ENCODE measurements at places on chromosomes 16 and 17.

DNA sequence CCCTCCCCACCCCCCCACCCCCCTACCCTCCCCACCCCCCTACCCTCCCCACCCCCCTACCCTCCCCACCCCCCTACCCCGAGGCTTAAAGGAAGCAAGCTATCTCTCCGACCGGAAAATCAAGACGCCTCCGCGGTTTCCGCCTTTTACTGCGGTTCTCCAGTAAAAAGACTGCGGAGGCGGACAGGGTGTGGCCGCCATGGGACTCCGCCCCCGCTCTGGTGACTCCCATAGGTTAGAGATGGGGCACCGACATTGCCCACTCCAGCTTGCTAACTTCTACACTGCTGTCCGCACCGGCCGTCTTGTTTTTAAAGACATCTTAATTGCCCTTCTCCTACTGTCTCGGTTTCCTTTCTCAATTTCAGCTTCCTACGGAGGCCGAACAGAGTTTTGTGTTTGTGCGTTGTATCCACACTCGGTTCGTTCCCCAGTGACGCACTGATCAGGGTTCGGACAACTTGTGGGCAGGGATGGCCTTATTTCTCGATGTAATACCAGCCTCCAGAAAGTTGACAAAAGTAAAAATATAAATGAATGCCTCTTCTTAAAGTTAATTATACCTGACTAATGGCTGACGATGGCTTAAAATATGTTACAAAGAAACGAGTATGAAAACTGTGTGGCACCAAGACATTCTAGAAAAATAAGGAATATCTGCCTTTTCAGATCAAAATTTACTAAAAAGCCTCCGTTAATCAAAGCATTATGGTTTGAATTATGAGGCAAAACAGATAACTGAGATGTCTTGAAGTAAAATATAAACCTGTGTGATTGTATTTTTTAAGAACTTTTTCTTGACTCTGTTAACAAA, 1.1 kb upstream of the ZNF200 start:
- peak; percentile 35 for DNase-seq

DNA sequence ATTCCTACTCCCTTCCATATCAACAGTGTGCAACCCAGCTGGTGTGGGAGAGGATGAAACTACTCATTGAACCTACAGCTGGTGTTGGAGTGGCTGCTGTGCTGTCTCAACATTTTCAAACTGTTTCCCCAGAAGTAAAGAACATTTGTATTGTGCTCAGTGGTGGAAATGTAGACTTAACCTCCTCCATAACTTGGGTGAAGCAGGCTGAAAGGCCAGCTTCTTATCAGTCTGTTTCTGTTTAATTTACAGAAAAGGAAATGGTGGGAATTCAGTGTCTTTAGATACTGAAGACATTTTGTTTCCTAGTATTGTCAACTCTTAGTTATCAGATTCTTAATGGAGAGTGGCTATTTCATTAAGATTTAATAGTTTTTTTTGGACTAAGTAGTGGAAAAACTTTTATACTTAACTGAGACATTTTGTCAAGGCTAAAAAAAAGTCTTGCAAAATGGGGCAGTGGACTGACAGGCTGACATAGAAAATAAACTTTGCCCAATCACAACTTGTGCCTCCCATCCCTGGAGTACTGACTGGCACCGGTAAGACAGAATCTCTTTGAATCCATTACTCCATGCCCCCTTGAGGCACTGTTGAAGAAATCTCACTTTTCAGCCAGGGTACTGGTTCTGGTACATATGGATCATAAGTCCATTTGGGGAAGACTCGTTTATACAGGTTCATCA, 12.5 kb downstream of the TSR1 start:
- no peak for DNase-seq

DNA sequence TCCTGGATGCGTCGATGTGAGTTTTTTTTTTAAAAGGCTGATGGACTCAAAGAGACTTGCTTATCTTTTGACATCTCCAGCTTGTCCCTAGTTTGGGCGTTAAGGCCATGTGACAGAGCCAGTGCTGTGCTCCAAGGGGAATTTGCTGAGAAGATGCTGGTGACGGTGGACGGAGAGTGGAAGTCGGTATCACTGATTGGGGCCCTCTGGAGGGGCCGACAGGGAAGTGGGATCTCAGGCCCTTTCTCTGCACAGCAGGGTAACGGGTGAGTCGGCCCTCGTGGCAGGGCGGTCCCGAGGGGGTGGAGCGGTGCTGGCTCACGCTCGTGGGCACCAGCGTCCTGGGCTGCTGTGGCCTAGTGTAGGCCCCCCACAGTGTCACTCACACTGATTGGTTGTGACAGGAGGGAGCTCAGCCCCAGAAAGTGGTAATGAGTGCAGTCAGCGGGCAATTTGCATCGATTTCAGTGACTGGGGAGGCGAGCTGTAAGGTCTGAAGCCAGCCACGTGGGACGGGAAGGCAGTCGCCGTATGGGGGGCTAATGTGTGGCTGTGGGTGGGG, 91.3 kb downstream of the TBC1D16 start:
- no peak for DNase-seq

DNA sequence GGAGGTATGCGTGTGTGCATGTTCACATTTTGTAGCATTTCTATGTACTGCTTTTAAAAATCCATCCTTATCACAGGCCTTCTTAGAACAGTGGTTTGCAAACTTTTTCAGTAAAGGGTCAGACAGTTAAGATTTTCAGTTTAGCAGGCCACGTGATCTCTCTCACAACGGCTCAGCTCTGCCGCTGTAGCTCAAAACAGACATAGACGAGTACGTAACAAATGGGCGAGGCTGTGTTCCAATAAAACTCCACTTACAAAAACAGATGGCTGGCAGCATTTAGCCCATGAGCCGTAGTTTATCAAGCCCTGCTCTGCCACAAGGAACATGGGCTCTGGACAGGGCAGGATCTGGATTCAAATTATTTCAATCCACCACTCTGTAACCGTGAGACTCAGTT, 141.8 kb downstream of the XYLT1 start:
- peak; percentile 69 for DNase-seq

DNA sequence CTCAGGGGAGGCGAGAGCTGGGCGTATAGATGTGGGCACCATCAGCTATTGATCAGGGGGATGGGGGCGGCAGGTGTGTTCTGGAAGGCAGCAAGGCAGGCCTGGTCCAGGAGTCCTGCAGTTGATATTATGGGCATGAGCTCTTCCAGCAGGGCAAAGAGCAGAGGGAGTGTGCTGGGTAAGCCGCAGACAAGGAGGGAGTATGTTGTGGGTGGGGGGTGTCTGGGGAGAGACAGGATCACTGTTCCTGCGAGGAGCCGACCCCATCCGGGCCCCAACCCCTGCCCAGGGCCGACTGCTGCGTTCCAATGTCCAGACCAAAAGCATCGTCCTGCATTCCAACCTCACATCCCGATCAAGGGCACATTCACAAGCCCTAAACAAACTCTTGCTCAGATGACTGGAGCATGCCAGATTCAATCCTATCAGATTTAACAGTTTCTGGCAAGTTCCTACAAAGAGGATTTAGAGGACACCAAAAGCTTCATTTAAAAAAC, 9.2 kb downstream of the MXRA7 start:
- no peak for DNase-seq

- DNase-seq = no peak
These were observed 10.6 kb upstream of the CES3 start for GRCh38 chr16:66950437-66950836.

GRCh38 chr17:50026837-50027171, 29.1 kb upstream of the ITGA3 start:
- peak; percentile 82 for DNase-seq

DNA sequence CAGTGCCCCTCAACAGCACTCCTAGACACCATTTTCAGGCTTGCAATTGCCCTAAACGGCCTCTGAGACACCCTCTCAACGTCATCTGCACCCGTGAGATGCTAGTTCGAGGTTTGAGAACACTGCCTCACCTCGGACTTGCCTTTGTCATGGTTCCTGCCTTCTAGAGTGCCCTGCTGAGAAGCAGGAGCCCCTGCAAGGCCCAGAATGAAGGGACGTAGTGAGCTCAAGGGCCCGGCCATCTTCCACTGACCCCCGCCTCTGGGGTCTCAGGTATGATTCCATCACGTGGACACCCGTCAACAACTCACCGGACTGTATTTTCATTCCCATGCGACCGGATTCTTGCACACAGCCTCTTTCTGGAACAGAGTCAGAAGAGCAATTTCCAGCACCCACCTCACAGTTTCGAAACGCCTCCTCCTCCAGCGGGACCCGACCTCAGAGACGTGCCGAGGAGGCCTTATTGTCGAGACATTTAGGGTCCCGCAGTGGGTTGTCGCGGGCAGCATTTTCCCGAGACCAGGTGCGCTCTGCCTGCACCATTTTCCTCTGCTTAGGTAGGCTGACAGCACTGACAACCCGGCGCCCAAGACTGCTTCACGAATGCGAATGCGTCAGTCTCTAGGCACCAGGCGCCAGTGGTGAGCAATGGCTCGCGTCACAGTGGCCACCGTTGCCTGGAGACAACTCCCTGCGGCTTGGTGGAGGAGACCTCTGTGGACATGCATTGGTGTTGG, 999.9 kb downstream of the KCNJ18 start:
- no peak for DNase-seq

DNA sequence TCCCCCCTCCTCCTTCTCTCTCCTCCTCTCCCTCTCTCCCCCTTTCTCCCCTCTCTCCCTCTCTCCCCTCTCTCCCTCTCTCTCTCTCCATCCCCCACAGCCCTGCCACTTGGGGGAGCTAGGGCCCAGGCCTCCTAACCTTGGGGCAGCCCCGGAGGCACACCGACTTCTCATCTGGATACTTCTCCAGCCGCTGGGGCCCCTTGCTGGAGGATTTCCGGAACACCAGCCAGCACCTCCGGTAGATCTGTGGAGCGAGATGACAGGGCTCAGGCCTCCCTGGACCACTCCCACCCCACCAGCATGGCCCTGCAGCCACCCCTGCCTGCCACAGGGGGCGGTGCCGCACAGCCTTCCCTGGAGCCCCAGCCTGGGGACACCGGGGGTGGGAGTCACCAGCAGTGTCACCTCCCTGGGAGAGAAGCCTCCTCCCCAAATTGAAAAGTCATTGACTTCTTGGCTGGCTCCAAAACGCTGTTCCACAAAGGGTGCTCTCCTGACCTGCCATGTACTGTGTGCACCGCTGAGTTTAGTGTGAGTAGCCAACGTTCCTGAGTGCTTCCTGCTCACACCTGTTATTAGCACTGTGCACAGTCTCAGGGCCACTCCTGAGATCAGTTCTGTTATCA, 10.5 kb downstream of the DOK4 start:
- DNase-seq = no peak

DNA sequence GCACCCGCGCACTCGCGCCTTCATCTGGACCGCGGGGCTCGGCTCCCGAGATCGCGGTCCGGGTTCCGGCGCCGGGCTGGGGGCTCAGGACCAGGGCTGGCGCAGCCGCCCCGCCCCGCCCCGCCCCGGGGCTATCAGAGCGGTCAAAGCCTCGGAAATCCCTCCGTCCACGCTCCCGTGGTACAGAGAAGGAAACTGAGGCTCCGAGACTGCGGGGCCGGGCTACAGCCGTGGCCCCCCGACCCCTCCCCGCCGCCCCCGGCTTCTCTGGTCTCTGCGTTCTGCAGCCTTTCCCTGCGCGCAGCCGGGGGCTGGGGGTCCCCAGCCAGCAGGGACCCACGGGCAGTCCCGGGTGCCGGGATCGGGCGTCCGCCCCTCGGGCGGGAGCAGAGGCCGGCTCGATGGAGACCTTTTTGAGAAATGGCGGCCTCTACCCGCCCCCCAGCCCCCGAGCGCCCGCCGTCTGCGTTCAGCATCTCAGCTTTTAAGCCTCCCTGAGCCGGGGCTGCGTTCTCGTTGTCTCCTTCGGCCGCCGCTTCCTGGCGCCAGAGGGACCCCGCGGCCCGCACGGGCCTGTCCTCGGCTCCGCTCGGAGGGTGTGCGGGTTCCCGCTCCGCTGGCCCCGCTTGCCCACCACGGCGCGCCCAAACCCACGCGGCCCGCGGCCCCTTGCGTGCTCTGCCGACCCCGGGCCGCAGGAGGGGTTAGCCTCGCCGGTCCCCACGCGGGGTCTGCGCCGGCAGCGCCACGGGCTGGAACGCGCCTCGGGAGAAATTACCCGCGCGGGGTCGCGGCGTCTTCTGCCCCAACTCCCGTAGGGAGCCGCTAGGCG, 1.5 kb upstream of the NPTX1 start:
- DNase-seq = peak; percentile 59

GRCh38 chr16:47778106-47778801, 317.1 kb downstream of the PHKB start:
- DNase-seq = no peak

DNA sequence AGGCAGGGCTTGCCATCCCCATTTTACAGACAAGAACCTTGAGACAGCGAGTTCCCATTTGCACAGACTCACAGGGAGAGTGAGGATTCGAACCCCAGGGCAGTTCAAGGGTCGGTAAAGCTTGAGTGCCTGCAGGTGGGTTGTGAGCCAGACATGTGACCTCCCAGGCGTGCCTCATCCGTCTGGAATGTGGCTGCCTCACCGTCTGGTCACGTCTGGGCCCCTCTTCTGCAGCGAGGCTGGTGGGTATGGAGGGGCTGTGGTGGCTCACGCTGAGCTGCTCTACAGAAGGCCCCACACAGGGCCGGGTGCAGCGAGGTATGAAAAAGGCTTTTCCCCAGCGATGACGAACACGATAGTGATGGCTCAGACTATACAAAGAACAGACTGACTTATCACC, 35.8 kb upstream of the LHX1 start:
- no peak for DNase-seq

- DNase-seq = no peak
These were observed 125.2 kb downstream of the C16orf78 start for GRCh38 chr16:49498666-49499413.

DNA sequence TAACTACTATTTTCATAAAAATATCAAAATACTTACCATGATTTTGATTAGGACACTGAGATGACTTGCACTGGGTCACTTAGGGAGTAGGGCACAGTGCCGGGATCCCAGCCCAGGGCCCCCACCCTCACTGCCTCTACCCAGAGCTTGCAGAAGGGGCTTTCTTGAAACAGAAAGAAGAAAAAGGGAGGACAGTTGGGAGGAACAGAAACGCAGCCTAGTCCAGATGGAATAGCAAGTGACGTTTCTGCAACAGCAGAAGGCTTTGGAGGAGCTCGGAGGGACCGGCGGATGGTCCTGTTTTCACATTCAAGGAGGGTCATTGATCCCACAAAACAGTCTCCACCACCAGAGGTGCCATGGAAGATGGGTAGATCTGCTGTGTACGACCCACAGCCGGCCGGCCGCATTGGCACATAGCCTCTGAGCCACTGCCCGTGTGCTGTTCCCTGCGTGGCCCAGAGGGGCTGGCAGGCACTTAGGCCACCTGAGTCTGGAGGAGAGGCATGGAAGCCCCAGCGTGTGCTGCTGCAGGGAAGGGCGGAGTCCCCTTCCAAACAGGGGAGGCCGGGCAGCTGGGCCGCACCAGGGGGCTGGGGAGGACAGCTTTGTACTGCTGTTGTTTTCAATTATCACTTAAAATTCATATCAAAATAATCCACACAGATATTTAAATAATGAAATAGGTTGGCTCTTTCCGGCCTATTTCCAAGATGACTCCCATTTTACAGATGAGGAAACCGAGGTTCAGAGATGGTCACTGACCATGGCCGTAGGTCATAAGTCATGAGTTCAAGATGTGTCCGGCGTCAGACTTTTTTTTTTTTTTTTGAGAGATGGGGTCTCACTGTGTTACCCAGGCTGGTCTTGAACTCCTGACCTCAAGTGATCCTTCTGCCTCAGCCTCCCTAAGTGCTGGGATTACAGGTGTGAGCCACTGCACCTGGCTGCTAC, 22.9 kb upstream of the GSG1L start:
- DNase-seq = no peak

GRCh38 chr17:75168998-75169397, 13.8 kb downstream of the SUMO2 start:
- no peak for DNase-seq

GRCh38 chr16:16175296-16175695, 48.0 kb downstream of the ABCC6 start:
- DNase-seq = no peak

Data from uterus (tissue), 4 donors.